ENCODE measurements at places on chromosomes 6 and 20.

- DNase-seq = no peak
Observed at GRCh38 chr6:125066964-125067363, 86.6 kb upstream of the TPD52L1 start.

- peak; percentile 67 for DNase-seq
Observed at GRCh38 chr6:166540631-166541331, 45.7 kb downstream of the RAMACL start.

DNA sequence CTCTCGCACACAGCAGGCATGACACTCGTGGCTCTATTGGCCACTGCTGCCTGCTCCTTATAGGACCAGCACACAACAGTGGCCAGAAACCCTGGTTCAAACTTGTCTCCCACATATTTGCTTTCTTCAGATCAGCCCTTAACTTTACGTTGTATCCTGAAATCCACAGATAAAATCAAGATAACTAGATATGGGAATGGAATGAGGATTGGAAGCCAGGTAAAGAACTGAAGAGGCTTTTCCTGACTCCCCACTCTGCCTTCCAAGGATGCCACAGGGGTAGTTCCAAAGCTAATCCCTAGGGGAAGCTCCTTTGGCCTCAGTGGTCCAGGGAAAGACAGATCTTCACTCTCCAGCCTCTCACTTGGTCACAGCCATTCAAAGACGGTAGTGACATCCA is 86.5 kb downstream of the INSM1 start:
- DNase-seq = no peak

DNA sequence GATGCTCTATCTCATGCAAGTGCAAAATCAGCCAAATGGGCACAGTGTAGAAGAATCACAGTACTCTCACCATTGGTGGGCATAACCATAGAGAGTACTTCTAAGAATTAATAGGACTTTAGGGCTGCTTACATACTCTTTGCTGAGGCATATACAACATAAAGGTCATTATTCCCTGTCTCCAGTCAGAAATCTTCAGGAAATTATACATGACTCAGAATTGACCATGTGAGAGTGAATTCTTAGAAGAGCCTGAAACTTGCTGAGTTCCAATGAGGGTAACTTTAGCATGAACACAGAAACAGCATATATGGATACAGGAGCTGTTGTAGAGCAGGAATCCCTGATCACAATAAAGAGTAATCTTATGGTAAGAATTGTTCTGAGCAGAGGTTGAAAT is 498.7 kb downstream of the TENT5A start:
- no peak for DNase-seq

DNA sequence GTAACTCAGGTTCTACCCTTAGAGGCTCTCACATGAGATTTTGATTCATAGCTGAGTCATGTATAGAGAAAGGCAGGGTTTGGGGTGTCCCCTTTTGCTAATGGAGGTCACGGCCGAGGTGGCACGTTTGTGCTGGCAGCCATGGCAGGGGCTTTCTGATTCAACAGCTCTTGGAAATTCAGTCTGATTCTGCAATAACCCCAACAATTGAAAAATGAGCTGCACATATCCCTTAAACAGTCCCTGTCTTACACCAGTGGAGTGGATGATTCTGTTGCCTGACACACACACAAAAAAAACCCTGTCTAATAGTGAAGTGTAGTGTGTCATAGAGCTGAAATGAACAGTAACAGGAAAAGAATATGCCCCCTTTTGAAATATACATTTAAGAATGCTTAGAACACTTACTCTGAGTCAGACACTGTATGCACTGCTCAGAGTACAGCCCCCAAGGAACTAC is 40.4 kb upstream of the ARG1 start:
- DNase-seq = no peak

DNA sequence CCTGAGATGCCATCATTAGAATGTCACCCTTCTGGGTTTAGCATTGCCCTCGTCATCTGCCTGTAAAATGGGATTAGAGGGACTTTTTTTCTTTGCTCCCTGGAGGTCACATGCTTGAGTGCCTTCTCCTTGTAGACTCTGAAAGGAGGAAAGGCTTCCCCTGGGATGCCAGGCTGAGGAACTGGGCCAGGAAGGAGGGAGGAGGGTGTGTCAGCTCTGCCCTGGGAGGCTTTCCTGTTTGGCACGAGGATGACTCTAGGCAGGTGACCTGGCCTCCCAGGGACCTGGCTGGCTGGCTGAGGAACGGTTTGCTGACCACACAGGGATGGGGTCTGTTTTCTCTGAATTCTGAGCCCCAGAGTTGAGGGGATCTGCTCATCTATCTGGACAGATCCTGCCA is 137.9 kb upstream of the RNF24 start:
- DNase-seq = no peak

- no peak for DNase-seq
Observed at GRCh38 chr6:13554929-13555333, 19.5 kb upstream of the SIRT5 start.

GRCh38 chr20:43914311-43915210 is at the start of gene TOX2:
Gene TOX2 (plus strand): TSS chr20:43914852. CDS start chr20:43914892, 40 bp downstream.
- peak; percentile 27 for DNase-seq

GRCh38 chr6:112251171-112251875 is 3.0 kb downstream of the LAMA4 start:
- DNase-seq = no peak

DNA sequence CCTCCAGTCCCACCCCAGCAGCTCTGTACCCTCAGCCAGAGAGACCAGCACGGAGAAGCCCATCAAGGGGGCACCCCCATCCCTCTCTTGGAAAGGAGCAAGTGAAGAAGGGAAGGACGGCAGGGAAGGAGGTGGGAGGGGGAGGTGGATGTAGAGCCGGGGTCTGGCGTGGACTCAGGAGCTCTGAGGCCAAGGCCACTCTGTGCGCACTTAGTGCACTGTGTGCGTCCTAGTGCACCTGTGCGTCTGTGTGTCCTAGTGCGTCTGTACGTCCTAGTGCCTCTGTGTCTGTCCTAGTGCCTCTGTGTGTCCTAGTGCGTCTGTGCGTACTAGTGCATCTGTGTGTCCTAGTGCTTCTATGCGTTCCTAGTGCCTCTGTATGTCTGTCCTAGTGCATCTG is 54.2 kb downstream of the DSTN start:
- DNase-seq = no peak

GRCh38 chr20:46430921-46431712 is 24.7 kb upstream of the ELMO2 start:
- no peak for DNase-seq

DNA sequence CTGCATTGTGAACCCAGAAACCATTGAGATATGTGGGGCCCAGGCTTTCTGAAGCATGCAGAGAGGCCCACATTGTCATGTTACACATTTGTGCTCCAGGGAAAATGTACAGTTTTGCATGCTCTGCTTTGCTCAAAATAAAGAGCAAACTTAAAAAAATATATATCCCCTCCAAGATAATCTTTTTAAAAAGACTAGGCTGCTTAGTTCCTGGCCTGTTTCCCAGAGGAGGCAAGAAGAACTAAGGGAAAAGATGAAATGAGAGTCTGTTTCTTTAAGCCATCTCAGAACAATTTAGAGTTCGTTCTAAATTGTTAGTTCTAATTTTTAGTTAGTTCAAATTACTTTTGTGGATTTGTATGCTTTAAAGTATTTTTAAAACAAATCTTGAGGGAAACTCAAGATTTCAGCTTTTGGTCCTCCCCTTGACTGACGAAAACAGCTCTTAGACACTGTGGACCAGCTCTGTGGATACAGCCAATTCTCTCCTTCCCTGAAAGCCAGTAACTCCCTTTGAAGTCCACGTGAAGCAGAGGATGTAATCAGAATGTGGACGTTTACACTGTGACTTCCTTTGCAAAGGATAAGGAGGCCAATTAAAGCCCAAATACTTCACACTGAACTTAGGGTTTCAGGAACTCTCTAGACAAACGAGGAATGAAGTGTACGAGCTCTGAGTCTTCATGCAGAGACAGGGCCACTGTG is 84.7 kb downstream of the CD164 start:
- no peak for DNase-seq

DNA sequence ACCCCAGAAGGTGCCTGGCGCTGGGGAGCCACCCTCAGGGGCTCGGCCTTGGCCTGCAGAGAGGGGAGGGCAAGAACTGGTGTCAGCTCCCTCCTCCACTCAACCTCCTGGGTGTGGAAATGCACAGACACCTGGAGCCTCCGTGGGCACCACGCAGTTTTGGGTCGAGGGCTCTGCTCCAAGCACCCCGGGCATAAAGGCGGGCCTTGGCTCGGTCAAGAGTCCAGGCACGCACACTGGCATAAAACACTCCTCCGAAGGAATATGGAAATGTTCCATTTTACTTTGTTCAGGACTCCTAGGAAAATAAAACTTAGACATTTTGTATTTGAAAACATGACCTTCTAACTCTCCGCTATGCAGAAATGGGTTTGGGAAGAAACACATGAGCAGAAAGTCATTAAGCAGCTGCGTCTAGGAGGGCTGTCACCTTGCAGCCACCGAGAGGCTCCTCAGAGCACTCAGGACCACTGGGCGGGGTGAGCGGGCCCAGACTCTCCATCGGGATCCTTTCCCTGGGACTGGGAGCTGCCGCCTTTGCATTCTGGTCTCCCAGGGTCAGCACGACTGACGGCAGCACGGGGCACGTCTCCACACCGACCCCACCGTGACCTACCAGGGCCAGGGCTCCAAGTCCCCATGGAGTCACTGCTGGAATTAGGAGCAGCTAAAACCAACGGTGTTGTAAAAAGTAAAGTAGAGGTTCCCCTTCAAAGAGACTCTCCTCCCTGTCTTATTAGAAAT is 46.0 kb upstream of the DACT2 start:
- no peak for DNase-seq

- peak; percentile 65 for DNase-seq
Observed at GRCh38 chr6:73180763-73181619, 44.3 kb downstream of the KHDC1L start.

GRCh38 chr6:89692256-89692655 is 53.7 kb upstream of the LYRM2 start:
- no peak for DNase-seq

DNA sequence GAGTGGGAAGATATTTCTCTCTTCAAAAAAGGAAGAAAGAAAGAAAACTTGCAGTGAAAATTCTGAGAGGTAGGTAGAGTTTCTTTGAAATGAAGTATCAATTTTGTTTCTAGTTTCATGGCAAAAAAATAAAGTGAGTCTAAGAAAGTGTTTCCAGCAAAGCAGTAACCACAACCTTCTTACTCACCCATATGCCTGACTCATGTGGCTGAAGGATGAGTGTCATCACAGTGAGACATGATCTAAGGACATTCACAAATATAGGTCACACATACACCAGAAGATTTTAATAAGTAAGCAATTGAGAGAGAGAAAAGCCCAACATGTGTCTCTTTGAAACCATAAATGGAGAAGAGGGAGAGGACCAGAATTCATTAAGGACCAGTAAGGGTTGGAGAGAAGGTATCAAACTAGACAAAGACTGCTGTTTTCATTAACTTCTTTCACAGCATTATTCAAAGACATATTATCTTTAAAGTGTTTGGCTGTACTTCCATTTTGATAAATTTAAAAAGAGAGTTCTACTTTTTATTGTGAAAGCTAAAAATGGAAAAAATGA is 169.5 kb downstream of the FRK start:
- peak; percentile 28 for DNase-seq

DNA sequence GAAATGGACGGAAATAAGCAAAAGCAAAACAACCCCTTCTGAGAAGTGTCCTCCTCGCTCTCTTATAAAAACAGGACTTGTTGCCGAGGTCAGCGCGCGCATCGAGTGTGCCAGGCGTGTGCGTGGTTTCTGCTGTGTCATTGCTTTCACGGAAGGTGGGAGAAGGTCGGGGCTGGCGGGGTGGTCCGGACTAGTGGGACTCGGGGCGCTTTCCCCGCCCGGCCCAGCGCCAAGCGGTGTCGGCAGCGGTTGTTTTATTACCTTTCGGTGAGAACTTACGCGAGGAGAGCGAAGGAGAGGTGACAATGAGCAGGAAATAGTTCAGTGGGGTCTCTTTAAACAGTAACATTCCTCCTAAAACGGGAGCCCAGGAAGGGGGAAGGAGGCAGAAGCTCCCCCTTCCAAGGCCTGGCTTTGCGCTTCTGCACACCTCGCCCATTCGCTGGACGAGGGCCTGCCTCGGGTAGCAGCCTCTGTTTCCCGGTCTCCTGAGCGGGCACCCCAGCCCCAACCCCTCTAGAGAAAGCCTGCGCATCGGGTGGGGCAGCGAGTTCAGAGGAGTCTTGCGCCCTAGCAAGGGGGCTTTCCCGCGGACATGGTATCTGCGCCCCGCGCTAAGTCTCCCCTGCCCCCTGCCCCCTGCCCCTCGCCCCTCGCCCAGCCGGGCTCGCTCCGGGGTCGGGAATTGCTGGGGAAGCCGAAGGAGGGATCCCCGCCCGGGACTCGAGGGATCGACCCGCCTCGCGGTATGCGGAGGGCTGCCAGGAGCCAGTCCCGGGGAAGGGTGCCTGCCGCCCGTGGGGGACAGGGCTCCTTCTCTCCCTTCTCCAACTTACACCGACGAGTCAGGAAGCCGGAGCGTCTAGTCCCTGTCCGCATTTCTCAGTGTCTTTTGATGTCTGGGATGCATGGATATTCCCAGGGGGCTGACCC is 1.2 kb upstream of the TBXT start:
- DNase-seq = no peak

DNA sequence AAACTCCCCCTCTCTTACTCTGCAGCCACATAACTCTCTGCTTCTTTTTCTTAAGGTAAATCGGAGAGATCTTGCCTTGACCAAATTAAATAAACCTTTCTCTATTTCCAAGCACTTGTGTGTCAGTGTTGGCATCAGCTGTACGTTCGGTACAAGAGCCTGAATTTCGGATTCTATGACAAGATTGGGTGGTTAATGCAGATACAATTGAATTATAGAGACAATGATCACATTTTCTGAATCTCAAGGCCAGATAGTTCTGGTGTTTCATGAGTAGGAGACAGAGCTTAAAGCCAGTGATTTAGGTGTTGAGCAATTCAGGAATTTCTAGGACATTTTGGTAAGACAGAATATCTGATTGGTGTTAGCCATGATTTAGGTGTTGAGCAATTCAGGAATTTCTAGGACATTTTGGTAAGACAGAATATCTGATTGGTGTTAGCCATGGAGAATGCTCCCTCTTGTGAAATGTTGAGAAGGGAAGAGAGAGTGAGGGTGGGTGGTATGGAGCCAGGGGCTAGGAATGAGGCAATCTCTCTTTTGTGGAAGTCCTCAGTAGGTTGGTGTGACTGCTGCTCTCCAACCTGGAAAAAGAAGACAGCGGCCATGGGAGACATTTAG is 5.1 kb downstream of the SPINT3 start:
- peak; percentile 54 for DNase-seq

DNA sequence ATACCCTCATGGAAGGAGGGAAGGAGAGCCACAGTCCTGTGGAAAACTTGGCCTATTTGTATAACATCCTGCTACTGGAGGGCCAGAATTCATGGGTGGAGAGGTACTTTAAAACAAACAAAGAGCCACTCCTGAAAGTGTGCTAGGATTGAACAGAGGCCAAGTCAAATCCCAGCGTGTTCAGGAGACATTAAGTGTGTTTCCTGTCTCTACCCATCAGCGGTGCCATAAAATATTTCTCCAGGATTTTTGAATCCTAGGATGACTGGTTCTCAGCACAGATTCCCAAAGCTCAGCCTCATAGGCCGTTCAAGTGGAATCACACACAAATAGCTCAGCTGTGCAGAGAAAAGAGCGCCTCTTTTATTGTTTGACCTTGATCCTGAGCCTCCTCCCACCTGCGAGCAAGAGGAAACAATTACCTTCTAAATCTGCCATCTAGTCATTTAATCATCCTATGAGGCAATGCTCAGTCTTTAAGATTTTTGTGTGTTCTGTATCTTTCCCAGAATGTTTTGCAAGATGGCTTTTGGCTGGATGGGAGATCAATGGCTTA is 31.8 kb upstream of the RALGAPA2 start:
- no peak for DNase-seq

Measured in suppressor macrophage treated with lipopolysaccharide for 4 hours (primary cell).